ENCODE measurements at places on chromosomes 12 and 14.

DNA sequence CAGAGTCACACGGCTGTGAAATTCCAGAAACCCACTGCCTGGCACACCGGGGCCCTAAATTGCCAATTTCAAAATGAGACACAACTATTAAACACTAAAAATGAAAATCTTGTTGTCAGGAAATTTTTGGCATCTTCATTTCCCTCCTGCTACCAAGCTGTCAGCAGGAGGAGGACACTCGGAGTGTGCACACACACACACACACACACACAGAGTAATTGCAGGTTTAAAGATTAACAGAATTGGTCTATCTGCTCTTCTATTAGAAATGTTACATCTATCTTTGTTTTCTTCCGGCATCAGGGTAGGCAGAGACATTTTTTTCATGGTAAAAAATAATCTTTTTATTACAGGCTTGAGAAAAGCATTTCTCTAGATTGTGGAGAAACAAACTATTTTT is 314.2 kb downstream of the EGLN3 start:
- DNase-seq = no peak

GRCh38 chr12:83183132-83183531 is 496.4 kb downstream of the TMTC2 start:
- no peak for DNase-seq

GRCh38 chr14:53022593-53022992 is 71.7 kb upstream of the FERMT2 start:
- no peak for DNase-seq

- no peak for DNase-seq
Measured at GRCh38 chr12:63805704-63806672, 26.3 kb downstream of the RXYLT1 start.

- DNase-seq = no peak
Measured at GRCh38 chr12:10661338-10661737, 12.5 kb downstream of the STYK1 start.

DNA sequence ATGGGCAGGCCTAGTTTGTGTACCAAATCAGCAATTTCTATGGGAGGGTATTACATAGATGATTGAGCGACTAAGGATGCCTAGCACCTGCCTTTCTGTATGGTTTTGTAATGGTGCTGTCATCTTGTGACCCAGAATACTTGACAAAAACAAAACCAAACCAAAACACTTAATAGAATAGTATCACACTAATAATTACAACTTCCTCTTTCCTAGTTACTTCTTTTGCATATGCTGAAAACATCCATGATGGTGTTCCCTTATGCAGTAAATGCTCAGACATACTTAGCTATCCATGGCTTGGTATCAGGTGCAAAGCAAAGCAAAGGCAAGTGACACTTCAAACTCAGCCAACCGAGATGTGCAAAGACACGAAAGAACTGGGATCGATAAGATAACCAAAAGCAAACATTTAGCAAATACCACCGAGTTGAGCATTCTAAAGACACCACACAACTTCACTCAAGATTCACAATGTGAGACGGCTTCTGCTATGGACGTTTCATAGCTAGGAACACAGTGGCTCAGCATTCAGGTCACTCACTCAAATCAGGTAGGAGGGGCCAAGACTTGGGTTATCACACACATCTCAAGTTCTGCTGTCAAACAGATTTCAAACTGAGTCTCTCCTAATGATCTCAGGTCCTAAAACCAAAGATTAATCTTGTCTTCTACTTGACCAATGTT is 24.3 kb downstream of the PPP1CC start:
- DNase-seq = no peak

- peak; percentile 64 for DNase-seq
Measured at GRCh38 chr14:23551266-23552028, at the start of gene ZFHX2. TSS of gene ZFHX2 (minus strand) at chr14:23551765. CDS start at chr14:23535325, 16,440 bp downstream.

DNA sequence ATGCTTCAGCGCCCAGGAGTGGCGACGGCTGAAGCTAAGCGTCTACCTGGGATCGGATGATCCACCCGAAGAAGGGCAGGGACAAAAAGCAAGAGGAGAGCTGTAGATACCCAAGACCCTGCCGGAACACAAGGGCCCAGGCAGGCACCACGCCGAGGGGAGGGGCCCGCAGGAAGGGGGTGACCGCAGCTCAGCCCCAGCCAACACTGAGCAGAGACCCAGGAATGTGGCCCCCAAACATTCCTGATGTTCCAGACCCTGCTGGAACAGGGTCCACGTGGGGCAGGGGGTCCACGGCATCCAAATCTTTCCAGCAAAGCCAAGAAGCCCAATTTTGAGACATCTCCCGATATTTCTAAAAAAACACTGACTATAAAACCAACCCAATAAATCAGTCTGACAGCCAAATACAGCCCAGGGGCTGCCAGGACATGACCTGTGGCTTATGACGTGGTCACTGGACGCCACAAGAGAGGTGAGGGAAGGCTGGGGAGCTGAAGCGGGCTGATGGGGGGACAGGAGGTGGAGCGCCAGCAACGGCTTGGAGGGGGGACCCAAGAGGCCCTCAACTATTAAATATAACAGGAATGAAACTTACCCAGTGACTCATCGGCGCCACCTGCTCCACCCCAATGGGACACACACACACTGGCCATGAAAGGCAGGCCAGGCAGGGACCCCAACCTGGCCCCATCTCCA is 58.9 kb downstream of the NCOR2 start:
- DNase-seq = peak; percentile 31

DNA sequence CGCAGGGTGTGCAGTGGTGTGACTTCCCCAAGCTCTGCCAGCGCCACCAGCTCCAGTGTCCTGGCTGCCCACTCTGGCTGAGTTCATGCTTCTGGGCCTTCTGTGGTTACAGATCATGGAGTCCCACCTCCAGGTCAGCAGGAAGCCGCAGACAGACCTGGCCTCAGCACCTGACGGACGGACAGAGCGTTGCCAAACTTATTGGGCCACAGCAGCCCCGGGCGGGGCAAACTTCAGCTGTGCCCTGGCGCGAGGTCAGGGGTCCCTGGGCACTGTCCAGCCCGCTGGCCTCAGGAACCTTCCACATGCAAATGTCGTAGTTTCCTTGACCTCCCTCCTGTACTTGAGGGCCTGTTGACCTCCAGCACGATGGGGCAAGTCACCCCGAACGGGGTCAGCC is 11.2 kb downstream of the GPR132 start:
- no peak for DNase-seq

DNA sequence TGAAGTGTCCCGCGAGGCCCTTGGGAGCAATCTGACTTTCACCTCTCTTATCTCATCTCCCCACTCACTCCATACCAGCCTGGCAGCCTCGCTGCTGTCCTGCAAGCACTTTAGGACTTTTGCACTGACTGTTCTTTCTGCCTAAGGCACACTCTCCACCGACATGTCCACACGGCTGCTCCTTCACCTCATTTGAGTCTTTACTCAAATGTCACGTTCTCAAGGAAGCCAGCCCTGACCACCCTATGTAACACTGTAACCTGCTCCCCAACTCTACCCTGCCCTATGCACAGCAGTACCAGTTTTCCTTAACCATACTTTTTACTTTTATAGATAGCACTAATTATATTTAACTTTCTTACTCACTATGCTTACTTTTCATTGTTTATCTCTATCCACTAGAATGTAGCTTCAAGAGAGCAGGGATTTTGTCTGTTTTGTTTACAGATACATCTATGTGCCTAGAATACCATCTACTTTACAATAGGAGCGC is 32.0 kb downstream of the PRKD1 start:
- DNase-seq = no peak

DNA sequence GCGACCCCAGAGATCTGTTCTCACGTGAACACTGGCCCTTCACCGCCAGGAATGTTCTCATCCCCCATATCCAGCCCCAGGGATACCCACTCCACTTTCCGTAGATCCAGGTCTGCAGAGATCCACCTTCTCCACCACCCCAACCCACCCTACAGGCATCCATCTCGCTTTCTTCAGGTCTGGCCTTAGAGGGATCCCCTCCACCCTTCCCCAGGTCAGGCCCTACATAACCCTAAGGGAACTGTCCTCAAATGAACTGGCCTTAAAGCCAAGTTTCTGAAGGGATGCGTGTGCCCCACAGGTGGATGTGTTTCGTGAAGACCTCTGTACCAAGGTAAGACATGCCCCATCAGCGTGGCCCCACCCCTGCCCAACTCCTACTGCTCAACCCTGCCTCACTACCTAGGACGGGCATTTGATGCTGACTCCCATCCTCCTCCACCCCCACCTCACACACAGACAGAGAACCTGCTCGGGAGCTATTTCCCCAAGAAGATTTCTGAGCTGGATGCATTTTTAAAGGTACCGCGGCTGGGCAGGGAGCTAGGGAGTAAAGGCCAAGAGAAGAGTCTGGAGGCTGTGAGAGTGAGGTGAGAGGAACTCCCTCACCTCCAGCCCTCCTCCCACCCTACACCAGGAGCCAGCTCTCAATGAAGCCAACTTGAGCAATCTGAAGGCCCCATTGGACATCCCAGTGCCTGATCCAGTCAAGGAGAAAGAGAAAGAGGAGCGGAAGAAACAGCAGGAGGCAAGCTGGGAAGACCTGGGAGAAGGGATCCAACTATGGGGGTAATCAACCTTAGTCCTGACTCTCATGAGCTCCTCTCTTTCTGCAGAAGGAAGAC is 912 bp downstream of the PSME1 start:
- DNase-seq = no peak

GRCh38 chr12:3165078-3165980 is 88.2 kb downstream of the TSPAN9 start:
- peak; percentile 76 for DNase-seq

DNA sequence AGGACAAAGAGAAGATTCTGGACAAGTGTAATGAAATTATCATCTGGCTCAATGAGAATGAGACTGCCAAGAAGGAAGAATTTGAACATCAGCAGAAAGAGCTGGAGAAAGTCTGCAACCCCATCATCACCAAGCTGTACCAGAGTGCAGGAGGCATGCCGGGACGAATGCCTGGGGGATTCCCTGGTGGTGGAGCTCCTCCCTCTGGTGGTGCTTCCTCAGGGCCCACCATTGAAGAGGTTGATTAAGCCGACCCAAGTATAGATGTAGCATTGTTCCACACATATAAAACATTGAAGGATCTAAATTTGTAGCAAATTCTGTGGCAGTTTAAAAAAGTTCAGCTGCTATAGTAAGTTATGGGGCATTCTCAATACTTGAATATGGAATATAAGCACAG is 174.3 kb upstream of the CCND2 start:
- no peak for DNase-seq

GRCh38 chr14:105448706-105449111 is 25.9 kb upstream of the CRIP2 start:
- DNase-seq = peak; percentile 78
